Iris pigment epithelial cell (primary cell): ENCODE measurements at places on chromosomes 6 and 20.

- no peak for DNase-seq
Observed at GRCh38 chr6:157547112-157547511, 166.1 kb downstream of the ZDHHC14 start.

DNA sequence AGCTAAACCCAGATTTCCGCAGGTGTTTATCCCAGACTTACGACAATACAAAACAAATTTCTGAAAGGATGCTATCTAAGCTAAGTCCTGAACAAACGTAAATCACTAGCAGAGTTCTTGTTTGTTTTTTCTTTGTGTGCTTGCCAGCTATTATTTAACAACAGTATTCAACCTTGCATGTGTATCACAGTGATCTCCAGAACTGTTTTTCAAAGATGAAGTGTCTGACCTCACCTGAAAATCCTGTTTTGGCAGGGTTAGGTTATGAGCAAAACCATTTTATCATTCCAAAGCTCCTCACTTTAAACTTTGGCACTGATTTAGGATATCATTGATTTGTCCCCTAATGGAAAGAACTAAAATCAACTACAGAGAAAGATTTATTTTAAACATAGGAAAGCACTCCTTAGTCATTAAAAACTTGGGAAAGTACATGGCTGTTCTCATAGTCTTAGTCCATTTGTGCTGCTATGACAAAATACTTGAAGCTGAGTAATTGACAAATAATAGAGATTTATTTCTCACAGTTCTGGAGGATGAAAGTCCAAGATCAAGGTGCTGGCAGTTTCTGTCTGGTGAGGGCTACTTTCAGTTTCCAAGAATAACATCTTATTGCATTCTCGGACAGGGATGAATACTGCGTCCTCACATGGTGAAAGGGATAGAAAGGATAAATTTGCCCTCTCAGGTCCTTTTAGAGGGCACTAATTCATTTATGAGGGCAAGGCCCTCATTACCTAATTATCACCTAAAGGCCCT is 20.8 kb upstream of the BMP5 start:
- DNase-seq = peak; percentile 38

DNA sequence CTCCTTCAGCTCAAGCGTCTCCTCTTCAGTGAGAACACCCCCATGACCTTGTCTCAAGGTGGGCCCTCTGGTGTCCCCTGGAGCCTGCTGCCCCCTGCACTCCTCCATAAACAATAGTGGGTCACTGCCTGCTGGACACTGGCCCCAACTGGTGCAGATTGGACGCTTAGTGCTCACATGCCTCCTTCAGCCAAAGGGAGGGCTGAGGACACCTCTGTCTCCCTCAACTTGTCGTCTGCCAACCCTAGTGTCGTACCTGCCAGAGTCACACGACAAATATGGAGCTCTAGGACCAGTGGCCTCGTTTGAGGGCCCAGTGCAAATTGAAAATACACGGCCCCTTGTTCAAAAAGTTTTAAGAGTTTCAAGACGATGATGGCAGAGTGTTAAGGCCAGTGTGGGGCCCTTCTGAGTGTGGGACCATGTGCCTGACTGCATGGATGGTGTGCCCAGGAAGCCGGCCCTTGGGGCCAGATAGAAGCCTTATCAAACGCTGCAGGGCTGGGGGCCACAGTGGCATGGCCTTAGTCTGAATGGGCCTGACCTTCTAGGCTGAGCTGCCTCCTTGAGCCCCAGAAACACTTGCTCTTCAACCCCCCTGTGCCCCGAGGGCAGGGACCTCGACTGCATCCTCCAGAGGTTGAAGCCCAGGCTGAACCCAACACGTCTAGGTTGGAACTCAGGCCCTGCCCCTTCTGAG is 20.1 kb downstream of the APCDD1L start:
- no peak for DNase-seq

DNA sequence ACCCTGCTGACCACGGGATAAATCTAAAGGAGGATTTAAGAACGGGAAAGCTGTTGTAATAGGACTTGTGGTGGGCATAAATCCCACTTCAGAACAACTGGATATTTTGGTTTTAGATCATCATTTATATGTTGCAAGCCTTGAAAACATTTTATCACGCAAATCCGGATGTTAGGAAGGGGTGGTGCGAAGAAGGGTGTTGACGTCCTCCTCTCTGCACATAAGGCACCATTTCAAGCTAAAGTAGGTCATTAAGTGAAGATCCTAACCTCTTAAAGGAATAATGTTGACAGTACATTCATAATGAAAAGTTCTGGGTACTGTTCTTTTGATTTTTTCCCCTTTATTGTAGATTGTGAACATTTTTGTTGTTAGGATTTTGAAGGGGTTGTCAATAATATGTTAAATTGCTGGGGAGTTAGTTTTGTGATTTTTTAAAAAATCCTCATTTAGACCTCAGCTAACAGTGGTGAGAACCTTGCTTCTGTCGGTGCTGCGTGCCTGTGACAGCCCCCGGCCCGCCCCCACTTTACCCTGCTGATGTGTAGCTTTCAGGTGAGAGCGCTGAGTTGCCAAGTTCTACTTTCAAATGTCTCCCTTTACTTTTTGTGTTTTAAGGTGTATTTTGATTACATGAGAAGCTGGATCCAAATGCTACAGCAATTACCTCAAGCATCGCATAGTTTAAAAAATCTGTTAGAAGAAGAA is 88.8 kb downstream of the MAP3K4 start:
- DNase-seq = no peak

DNA sequence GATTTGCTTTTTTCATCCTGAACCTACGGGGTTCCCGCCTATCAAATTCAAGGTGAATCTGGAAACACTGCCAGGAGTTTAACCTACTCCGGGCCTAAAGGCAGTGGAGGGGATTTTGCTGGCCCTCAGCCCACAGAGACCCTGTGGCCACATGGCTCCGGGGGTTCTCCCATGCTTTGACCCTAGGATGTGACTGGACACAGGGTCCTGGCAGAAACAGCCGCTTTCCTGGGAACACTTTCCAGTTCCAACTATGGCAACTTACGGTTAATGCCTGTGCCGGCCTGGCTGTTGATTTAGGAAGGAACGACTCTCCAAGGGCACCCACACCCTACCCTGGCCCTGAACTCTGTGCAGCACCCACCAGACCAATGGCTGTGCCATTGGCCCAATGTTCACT is 141.7 kb upstream of the RPS6KA2 start:
- no peak for DNase-seq

DNA sequence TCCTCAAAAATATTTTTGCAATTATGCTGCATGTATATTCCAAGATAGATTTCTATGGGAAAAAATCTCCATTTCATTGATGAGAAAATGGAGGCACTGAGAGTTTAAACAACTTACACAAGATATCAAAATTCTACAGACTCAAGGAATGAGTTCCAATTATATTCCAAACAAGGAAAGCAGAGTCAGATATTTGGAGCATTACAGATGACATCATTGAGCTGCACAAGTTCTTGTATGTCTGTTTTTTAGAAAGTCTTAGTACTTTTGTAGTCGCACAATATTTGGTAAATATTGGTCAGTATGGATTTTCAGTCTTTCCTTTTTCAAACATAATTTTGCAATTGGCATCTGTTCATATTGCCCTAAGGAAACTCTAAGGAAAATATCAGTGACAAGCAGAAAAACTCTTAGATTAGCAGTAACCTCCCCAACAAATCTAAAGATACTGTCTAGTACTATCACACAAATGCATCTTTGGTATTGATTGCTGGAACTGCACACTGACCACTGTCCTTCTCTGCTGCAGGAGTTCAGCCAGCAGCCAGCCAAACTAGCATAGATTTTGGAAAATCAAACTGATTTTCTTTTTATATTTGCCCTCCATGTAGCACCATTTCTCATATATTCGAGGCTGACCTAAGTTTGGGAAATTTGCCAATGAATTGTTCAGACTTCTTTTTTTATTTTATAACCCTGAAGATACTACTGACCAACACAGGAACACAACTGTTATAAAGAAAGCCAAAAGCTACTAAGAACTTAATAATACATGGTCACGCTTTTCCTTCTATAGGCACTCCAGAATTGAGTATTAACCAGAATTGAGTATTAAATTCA is 51.7 kb upstream of the TBX18 start:
- no peak for DNase-seq

- DNase-seq = peak; percentile 54
Observed at GRCh38 chr20:17875106-17875980, 93.3 kb downstream of the SNX5 start.

- peak; percentile 44 for DNase-seq
Observed at GRCh38 chr6:4220558-4220957, 85.2 kb upstream of the ECI2 start.

- DNase-seq = no peak
Observed at GRCh38 chr6:322940-323729, 30.8 kb downstream of the DUSP22 start.

- DNase-seq = peak; percentile 56
Observed at GRCh38 chr6:34560366-34561226, 4.5 kb upstream of the SPDEF start.

DNA sequence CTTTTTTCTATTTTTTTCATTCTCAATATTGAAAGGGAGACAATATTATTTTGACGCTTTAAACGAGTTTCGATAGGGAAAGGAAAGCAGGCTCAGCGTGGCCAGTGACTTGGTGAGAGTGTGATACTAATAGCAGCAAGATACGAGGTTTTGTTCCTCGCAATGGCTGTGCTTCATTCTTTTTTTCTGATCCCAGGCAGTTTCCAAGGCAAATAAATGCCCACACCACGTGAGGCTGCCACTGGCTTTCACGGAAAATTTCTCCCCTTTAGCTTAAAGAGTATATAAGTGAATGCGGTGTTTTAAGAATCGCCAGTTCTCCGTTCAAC is 196.4 kb upstream of the ZNF184 start:
- peak; percentile 37 for DNase-seq

GRCh38 chr6:47207261-47207660 is 102.4 kb downstream of the TNFRSF21 start:
- DNase-seq = no peak

- no peak for DNase-seq
Observed at GRCh38 chr20:40154514-40154913, 534.5 kb downstream of the MAFB start.

DNA sequence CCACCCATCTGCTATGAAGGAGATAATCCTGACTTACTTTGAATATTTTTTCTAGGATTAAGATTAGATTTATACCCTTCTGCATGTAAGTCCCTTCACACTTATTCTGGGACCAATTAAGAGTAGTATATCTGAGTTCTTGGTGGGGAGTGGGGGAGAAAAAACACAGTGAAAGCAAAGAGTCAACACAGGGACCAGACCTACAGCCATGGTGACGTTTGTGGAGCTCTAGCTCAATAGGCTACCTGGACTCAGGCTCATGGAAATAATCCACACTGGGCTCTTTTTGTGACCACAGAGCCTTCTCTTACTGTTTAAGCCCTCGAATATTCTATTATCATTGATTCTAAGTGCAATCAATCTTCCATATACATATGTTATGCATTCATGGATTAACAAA is 491.4 kb downstream of the LMBRD1 start:
- DNase-seq = no peak

GRCh38 chr6:123909989-123910388 is 106.3 kb downstream of the NKAIN2 start:
- DNase-seq = no peak

DNA sequence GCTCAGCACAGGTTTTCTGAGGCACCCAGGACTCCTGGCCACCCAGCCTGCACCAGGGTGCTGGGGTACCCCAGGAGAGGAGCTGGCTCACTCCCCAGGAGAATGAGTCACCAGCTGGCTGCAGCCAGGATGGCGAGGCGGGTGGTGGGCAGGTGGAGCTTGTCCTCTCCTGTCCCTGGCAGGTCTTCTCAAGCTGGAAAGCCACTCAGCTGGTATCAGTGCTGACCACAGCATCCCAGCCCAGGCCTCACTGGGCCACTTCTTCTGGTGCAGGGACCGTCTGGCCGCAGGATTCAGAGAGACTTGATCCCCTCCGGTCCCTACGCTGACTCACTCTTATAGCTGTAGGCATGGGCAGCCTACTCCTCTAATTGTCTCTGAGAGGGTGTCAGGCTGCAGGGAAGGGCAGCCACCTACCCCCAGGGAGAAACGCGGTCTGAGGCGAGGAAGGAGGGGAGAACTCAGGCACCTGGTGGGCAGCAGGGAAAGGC is 22.2 kb downstream of the TFEB start:
- DNase-seq = peak; percentile 70

GRCh38 chr6:41446132-41446531 is 100.0 kb upstream of the FOXP4 start:
- no peak for DNase-seq

DNA sequence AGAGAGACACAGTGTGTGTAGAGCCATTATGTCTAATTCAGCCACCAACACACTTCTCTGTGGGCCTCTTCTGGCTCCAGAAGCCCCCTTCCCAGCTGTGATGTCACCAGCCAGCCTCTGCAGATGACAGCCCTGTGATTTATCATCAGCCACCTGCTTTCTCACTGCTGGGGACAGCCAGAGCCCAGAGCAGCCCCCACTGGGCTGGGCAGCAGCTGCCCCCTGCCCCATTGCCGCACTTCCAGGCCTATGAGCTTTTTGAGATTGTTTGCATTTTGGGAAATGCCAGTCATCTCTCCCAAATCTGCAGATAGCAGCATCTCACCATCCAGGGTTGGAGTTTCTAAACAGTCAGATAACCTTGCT is 21.9 kb upstream of the STX16 start:
- no peak for DNase-seq

DNA sequence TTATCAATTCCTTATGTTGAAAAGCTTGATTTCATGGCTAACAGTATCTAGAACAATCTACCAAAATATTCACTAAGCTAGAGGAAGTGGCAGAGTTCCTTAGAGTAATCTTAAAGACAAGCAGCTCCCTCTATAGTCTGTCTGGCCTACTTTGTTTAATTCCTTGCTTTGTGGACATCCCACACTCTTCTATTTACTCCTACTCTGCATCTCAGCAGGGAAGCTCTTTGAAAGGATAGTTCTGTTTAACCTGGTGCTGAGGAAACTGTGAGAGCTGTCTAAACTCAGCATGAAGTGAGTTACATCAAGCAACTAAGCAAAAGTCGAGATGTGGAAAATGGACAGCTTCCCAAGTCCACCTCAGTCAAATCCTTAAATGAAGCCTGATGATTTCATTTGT is 4.3 kb downstream of the REV3L start:
- peak; percentile 76 for DNase-seq

DNA sequence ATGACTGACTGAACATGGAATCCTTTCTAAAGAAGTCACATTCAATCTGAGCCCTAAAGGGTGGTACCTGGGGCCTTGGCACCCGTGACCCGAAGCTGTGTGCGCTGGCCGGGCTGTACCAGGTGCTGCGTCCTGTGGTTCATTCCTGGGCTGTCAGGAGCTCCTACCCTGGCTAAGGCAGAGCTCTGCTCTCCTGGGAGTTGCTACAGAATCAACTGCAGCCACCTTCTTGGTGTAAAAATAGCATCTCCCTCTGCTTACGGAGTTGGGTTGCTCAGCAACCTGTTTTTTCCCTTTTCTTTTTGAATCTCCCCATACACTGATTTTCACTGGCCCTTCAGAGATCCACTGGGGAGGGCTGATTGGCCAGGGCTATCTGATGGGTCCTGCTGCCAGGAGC is 236.6 kb upstream of the PDE10A start:
- DNase-seq = no peak

DNA sequence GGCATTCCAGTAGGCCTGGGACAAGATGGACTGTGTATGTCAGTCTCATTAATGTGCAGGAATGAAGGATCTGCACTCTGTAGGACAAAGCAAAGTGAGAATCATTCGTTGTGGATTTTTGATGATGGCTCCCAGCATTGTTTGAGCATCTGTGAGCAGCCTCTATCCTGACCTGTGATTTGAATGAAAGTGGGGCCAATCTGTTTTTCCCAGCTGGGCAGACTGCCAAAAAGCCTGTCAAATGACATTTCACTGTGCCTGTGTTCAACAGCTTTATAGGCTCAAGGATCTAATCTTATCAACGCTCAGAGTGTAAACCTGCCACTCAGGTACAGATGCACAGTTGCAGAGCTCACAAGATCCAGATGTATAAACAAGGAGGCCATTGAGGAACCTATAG is 86.7 kb upstream of the SYNDIG1 start:
- DNase-seq = no peak

- no peak for DNase-seq
Observed at GRCh38 chr6:43221046-43221972, 8.0 kb downstream of the DNPH1 start.
